ENCODE measurements at places on chromosomes 16 and 17.

GRCh38 chr16:69363281-69363717, 11.7 kb upstream of the TMED6 start:
- no peak for DNase-seq

GRCh38 chr17:73343739-73344454, 32.1 kb upstream of the CDC42EP4 start:
- peak; percentile 39 for DNase-seq

DNA sequence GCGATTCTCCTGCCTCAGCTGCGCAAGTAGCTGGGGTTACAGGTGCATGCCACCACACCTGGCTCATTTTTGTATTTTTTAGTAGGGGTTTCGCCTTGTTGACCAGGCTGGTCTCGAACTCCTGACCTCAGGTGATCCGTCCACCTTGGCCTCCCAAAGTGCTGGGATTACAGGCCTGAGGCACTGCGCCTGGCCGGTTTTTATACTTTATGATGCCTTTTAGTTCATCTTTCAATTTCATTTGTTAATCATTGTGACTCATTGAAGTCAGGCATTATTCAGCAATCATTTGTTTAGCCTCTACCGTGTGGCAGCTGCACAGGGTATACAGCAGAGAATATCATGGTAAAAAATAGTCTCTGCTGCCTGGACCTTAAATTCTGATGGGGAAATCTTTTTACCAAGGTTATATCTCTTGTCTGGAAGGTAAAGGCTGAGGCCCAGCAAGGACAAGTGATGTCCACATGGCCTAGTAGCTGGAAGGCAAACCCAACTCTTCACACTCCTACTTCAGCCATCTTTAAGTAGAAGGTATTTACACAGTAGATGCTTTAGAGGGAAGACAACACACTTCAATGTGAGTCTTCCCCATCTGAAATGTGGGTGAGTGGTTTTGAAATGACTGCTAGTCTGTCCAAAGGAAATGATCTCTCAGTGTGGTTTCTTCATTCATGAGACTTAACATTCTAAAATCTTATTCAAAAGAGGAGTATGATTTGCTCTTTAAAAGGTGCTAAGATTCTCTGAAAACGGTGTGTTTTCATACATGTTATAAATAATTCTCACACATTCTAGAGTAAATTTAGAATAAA, 2.4 kb downstream of the PRPSAP2 start:
- DNase-seq: no peak

DNA sequence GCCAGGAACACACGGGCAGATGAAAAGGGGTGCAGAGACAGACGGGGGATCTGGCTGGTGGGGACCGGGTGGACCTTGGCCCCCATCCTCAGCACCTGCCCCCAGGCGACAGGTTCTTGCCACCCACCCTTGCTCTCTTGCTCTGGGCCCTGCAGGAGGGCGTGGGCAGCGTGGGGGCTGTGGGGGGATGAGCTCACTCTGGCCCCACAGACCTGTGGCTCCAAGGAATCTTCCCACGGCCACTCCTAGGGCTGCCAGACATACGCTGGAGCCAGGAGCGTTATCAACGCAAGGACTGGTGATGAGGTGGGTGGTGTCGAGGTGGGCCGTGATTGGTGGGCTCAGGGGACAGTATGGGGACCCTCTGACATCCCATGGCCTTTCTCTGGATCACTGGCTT, 6.3 kb downstream of the CTRB1 start:
- no peak for DNase-seq

DNA sequence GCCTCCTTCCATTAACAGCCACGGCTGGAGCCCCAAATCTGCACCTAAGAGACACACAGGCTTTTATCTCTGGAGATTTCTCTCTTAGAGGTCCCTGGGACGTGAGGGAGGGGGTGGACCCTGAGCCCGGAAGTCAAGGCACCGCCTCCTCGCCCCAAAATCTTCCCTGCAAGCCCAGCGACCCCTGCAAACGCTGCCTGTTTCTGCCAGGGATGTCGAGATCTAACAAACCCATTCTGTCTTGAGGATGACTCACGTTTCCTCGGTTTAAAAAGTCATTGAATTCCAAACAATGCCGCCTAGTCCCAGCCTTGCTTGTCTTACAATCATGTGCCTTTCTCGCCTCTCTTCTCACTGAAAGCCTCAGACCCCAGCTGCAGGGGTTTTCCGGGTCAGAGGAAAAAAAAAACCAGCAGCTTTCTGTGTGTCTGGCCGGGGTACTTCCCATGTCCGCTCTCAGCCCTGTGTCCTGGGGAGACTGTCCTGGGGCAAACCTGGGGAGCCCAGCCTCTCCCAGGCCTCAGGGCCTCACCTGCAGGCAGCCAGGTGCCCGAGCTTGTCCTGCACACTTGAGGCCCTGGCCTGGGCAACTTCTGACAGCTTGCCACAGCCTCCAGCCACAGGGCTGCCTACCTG, 15.4 kb downstream of the ARL2BP start:
- DNase-seq: peak; percentile 70

- no peak for DNase-seq
Measured at GRCh38 chr16:14640538-14640937, 7.8 kb downstream of the BFAR start.

GRCh38 chr16:48182979-48183537, 27.3 kb upstream of the ABCC12 start:
- no peak for DNase-seq

DNA sequence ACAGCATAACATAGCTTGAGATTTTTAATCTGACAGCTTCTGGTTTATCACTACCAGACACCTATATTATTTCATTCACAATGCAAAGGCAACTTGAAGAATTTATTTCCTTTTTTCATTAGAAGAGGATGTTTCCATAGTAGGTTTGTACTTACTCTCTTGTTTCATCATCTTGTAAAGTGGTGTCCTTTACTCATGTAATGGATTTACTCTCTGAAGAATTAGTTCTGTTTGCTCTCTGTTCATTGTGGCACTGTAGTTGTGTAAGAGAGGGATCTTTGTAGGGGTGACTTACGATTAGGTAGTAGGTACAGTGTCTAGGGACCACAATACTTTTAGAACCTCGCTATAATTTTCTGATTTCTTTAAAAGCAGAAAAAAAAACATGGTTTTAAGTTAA, 256.1 kb downstream of the BCAS3 start:
- no peak for DNase-seq

DNA sequence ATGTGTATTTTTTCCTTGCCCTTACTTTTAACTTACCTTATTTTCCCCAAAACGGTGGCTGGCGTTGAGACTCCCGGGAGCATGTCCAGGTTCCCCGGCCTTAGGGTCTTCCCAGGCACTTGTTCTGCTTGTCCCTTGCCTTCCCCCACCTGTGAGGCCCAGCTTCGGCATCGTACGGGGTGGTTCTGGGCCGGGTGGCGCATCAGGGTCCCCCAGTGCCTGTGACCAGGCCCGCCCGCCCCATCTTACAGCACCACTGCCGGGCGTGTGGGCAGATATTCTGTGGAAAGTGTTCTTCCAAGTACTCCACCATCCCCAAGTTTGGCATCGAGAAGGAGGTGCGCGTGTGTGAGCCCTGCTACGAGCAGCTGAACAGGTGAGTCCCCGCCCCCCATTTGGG, 7.4 kb downstream of the HGS start:
- no peak for DNase-seq

GRCh38 chr16:88415713-88416323, 33.1 kb downstream of the ZNF469 start:
- no peak for DNase-seq

GRCh38 chr16:49825041-49825440, 30.9 kb downstream of the ZNF423 start:
- DNase-seq: no peak

GRCh38 chr17:75109407-75110233, at the start of gene ARMC7:
Gene ARMC7 (plus strand): TSS chr17:75109969. CDS start chr17:75110289, 320 bp downstream.
- DNase-seq: peak; percentile 94

- no peak for DNase-seq
Measured at GRCh38 chr17:62611728-62612127, 15.7 kb upstream of the MRC2 start.

DNA sequence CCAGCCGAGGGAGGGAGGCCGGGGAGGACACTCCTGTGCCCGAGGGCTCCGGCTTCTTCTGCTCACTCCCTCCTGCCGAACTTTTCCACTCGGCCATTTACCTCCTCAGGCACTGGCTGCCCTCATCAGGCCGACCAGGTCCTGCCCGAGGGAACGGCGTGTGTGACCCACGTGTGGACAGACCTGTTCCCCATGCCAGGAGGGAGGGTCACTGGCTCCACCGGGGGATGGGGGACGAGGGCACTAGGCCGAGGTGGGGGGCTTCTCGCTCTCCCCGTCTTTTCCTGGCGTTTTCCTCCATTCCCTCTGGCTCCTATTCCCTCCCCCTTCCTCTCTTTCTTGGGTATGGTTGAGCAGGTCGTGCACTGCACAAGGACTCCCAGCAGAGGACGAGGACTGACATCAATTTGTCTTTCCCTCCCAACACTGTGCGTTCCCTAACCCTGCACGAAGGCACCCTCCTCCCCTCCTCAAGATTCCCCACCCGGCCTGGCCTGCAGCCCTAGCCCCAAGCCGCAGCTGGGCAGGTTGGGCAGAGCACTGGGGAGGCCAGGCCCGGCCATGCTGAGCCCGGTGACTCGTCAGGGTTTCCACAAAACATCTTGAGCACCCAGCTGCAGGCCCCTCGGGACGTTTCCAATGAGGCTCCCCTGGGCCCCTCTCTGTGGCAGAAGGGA, 3.2 kb upstream of the IL17C start:
- DNase-seq: no peak

GRCh38 chr17:28553000-28553505, 629 bp upstream of the UNC119 start:
- no peak for DNase-seq

- peak; percentile 46 for DNase-seq
Measured at GRCh38 chr16:72876981-72877373, 171.0 kb downstream of the ZFHX3 start.

DNA sequence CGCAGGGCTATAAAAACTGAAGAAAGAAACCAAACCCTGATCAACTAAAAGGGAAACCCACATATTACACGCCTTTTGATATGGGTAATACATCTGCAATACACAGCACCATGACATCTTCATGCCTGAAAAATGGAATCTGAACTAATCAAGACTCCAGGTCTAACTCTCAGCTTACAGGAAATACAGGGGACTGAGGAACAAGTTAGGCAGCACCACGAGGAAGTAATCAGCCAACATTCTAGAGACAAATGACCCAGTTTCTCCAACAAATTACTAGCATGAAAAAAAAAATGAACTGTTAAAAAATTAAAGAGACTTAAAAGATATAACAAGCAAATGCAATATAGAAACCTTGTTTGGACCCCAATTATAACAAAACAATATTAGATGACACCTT, 9.1 kb downstream of the SLC39A11 start:
- DNase-seq: no peak

DNA sequence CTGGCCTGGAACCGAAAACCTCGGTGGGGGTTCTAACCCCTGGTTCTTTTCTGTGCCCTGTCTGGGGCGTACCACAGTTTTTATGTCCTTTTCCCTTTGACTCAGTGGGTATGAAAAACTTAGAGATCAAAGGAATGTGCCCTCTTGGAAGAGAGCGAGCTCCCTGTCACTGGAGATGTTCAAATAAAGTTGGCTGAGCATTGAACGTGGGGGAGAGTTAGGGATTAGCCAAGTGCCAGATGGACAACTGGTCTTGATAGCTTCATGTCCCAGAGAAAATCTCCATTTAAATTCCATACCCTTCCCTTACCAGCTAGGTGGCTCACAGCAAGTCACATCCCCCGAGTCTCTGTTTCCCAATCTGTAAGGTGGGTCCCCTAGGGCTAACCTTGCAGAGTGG, 9.5 kb downstream of the ADGRG1 start:
- no peak for DNase-seq

- DNase-seq: peak; percentile 93
Measured at GRCh38 chr16:28277537-28278388, 14.6 kb upstream of the SBK1 start.

DNA sequence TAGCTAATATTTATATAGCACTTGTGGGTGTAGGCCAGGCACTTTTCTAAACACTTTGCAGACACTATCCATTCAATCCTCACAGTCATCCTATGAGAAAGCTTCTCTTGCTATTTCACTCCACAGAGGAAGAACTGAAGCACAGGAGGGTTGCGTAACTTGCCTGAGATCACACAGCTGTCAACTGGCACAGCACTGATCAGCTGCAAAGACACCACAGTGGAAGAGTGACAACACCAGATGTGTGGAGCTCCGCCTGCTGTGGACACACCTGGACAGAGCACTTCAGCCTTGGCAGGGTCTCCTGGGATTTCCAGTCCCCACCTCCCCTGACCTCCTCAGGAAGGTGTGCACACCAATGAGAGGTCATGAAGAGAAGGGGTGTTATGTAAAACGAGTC, 13.3 kb upstream of the CNEP1R1 start:
- peak; percentile 27 for DNase-seq

DNA sequence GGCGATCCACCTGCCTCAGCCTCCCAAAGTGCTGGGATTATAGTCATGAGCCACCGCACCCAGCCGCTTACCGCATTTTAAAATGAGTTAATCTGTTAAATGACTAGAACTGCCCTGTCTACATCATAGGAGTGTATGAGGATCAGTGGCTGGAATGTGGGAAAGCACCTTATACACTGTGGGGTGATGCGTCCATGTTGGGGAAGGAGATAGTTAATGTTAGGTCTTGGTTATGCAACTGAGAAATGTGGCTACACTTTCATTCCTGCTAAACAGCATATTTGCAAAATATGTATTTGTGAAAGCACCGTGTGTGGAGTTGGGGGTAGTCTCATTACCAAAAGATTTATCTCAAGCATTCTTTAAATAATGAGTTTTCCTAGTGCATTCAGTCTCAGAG, 107.6 kb downstream of the SPACA3 start:
- no peak for DNase-seq

DNA sequence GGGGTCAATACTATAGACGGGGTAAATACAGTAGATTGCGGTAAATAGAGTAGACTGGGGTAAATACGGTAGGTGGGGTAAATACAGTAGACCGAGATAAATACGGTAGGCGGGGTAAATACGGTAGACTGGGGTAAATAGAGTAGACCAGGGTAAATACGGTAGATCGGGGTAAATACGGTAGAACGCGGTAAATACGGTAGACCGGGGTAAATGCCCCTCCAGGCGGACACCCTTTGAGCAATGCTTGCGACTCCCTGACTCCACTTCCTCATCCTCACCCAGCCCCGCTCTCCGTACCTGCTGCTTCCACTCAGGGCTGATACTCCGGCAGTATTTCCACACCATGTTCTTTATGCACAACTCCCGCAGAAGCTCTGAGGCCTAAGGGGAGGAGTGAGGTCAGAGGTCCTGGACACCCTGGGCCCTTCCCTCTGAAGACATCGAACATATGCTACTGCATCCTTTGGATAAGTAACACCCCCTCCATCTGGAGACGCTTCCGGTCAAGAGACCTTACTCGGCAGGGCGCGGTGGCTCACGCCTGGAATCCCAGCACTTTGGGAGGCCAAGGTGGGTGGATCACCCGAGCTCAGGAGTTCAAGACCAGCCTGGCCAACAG, 13.3 kb upstream of the CRK start:
- DNase-seq: no peak

- peak; percentile 7 for DNase-seq
Measured at GRCh38 chr16:74107795-74108610, 188.6 kb upstream of the PSMD7 start.

Measured in adipocyte (in vitro differentiated cells).